ENCODE measurements at places on chromosomes 13 and 19. TPM values are rescaled to one million over a fixed set of nuclear protein-coding genes. Genes with fewer than 3 reads are reported as not detected.

The MCEMP1 gene
- total RNA-seq, result not detected

The ZNF433 gene
- not detected for total RNA-seq

DNA sequence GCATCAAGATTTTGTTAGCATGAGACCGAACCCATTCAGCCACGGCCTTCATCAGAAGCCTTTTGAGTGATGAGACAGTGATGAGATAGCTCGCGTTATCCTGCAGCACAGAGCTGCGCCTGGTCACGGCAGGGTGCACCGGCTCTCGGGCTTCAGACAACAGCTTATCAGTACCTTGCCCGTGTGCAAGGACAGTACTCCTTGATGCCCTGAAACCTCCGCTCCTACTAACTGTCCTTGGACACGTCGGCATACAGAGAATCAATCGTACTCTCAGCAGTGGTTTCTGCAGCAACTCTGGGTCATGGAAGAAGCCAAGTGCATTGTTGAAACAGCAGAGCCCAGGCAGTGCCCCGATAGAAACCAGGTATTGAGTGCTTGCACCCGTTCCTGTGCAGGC, 40.7 kb downstream of the IRS2 start:
- DNase-seq, result no peak

- no peak for DNase-seq
These were observed 50.6 kb downstream of the XPO4 start for GRCh38 chr13:20851844-20852402.

GRCh38 chr19:49114630-49115363, 627 bp downstream of the LIN7B start:
- DNase-seq, result no peak

- no peak for DNase-seq
These were observed 602.5 kb upstream of the ARGLU1 start for GRCh38 chr13:107170270-107170931.

The ZNF229 gene
- not detected for total RNA-seq

The HNRNPA1L2 gene
- 6.2 TPM for total RNA-seq

The SIGLEC14 gene
- total RNA-seq, result not detected

- DNase-seq, result no peak
These were observed 22.1 kb downstream of the SPART start for GRCh38 chr13:36323951-36324566.

GRCh38 chr13:110517505-110518225, 43.9 kb downstream of the RAB20 start:
- no peak for DNase-seq

DNA sequence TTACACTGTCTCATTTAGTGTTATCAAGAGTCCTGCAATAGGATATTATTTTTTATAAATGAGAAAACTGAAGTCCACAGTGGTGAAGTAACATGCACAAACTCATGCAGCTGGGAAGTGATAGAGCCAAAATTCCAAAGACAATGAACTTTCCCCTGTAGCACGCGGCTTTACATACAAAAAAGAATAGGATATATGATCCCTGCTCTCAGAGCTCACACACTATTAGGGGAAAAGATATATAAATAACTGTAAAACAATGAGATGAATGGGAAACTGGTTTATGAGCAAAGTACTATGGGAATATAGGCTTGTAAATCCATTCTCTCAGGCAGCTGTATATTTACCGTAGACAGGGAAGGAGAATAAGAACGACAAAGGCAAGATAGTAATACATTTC, 39.7 kb downstream of the THSD1 start:
- DNase-seq, result no peak

GRCh38 chr19:48719263-48720171, at the start of gene MAMSTR:
Gene MAMSTR (minus strand): TSS chr19:48719725. CDS start chr19:48719031, 694 bp downstream.
- DNase-seq, result no peak

- DNase-seq, result no peak
These were observed 8.0 kb downstream of the FXYD3 start for GRCh38 chr19:35123573-35123972.

Measured in HCT116 (cell line).